ENCODE measurements at places on chromosomes 13 and 19. TPM values are rescaled to one million over a fixed set of nuclear protein-coding genes. Genes with fewer than 3 reads are reported as not detected.

NOTCH3 gene
- total RNA-seq = 1.5 TPM

SLITRK6 gene
- total RNA-seq = not detected

OR7D2 gene
- total RNA-seq = not detected

PALM gene
- 24.2 TPM for total RNA-seq

CYP4F3 gene
- not detected for total RNA-seq

UBE2L5 gene
- total RNA-seq = not detected

ZNF530 gene
- total RNA-seq = 4.0 TPM
